ENCODE measurements at places on chromosomes 7 and 10.

DNA sequence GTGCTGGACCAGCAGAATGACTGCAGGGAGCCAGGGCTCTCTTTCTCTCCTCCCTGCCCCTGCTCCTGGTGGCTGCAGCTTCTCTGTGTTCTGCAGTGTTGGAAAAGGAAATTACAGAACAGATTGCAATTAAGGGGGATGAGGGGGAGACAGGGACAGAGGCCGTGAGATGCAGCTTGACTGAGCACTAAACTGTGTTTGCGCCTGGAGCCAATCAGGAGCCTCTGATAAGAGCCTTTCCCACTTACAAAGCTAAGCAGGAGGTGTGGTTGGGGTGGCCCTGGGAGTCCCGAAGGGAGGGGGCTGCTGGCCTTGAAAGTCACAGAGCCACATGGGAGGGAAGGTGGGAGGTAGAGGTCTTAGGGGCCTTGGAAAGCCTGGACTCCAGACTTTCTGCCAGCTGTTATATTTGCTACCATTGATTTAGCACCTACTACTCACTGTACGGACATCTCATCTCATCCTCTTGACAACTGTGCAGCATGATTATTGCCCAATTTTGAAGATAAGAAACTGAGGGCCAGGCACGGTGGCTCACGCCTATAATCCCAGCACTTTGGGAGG lies 26.7 kb downstream of the TRIM8 start:
- no peak for DNase-seq

GRCh38 chr7:129187681-129188371 lies 607 bp upstream of the SMO start:
- no peak for DNase-seq

DNA sequence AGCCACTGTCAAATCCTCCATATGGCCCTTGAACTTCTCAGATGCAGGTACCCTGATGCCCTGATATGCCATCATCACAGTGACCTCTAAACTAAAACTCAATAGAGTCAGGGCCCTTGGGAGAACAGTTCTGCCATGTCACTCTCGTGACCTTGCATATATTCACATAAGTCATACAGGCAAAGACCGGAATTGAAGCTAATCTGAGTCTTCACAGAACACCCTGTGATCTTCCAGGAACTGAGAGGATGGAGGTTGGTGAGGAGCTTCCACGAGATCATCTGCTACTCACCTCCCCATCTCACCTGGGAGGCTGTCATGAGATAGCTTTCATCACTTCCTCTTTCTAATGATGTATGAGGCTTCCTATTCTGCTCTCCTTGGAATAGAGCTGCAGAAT lies 228.7 kb upstream of the CCDC6 start:
- no peak for DNase-seq

DNA sequence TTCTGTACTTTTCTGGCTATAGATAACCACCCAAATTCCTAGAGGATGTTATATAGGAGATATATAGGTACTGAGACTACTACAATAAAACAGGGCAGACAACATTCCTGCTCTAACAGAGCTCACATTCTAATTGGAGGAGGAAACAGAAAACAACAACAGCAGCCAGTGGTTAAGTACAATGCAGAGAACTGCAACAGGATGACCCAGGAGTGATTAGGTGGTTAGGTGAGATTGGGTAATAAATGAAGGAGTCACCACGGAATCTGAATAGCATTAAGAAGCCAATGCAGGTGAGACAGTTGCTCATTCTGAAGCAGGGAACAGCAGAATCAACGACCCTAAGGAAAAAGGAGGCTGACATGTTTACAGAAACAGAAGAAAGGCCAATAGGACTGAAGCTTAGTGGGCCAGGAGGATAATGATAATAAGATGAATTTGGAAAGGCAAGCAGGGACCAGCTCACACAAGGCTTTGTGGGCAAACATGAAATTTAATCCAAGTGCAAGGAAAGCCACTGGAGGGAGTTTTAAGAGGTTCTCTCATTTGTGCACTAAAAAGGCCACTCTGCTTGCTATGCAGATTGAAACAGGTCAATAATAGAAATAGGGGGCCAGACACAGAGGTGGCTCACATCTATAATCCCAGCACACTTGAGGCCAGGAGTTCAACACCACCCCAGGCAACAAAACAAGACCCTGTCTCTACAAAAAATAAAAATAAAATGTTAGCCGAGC lies 16.9 kb upstream of the REEP3 start:
- DNase-seq = no peak

GRCh38 chr10:70996549-70996948 lies 108.2 kb upstream of the PCBD1 start:
- no peak for DNase-seq

GRCh38 chr7:65968256-65969185 lies 13.5 kb downstream of the GUSB start:
- no peak for DNase-seq

DNA sequence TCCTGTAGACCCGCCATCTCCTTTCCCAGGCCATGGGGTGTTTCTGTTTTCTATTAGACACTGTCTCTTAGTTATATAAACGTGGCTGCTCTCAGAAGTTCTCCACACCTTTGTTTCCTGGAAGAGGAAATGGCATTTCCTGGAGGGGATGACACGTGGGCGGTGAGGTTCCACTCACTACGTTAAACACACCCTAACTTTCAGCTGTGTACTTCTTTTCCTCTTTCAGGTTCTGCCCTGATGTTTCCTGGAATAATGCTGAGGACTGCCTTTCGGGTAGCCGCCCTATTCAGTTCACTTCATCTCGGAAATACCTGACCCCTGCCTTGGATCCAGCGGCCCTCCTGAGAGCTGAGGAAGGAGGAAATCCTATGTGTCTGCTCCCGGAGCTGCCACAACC lies 3.4 kb upstream of the PRKCQ start:
- DNase-seq = no peak

- no peak for DNase-seq
Measured at GRCh38 chr7:55326081-55326835, 38.9 kb upstream of the LANCL2 start.

DNA sequence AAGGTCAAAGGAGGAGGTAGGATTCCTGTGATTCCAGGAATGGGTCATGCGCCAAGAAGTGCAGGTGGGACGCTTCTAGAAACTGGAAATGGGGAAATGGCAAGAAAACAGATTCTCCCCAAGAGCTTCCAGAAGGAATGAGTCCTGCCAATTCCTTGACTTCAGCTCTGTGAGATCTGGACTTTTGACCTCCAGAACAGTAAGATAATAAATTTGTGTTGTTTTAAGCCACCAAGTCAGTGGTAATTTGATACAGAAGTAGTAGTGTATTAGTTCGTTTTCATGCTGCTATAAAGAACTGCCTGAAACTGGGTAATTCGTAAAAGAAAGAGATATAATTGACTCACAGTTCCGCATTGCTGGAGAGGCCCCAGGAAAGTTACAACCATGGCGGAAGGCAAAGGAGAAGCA lies 178.6 kb upstream of the GALNT17 start:
- DNase-seq = no peak

GRCh38 chr10:59793919-59794318 lies 40.7 kb upstream of the MRLN start:
- no peak for DNase-seq

DNA sequence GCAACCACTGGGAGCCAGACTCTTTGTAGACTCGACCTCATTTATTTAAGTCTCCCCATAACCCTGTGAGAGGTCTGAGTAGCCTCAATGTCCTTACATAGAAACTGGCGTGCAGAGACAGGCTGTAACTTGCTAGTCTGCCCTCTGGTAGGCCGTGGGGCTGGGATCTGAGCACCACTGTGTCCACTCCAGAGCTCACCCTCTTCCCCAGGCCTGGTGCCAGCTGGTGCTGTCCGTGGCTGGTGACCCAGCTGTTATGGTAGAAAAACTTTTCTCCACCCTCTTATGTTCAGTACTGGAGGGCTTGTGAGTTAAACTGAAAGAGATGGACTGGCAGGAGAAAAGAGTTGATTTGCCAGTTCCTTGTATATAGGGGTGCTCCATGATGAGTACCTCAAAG lies 41.9 kb downstream of the ADAMTS14 start:
- no peak for DNase-seq

All from GM18507 (cell line).